ENCODE measurements at places on chromosomes 3 and 15.

DNA sequence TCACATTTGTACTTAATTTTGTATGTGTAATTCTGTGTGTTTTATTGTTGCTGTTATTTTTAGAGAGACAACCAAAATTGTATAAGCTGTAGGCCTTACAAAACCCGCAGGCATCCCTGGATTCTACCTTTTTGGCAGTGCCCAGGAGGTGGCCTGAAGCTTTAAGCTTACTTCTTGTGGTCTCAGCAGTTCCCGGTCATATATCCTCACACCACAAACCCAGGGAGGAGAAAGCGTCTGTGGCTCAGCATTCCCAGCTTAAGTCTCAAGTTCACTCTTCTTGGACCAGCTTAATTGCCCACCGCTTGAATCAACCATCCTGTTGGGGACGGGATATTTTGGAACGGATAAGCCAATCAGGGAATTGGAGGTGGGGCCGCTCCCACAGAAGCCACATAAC lies 36.7 kb downstream of the C2CD4A start:
- DNase-seq, result no peak

DNA sequence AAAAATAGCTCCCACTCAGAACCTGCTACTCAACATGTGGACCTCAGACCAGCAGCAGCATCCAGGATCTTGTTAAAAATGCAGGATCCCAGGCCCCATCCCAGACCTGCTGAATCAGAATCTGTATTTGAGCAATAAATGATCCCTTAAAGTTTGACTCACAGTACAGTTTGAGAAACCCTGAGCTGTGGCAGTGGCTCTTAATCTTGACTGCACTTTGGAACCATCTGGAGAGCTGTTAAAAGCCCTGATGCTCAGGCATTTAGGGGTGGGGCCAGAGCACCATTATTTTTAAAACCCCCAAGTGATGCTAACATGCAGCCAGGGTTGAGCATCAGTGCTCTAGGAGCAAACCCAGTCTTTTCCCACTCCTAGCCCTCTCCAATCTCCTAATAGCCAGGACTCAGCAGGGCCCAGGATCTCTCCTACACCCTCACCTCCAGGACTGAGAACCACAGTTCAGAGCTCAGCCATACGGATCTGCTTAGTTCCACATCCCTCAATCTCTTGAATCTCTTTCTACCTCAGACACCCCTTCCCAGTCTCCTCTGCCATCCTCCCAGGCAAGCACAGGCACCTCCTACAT lies 10.2 kb downstream of the RFTN1 start:
- no peak for DNase-seq

DNA sequence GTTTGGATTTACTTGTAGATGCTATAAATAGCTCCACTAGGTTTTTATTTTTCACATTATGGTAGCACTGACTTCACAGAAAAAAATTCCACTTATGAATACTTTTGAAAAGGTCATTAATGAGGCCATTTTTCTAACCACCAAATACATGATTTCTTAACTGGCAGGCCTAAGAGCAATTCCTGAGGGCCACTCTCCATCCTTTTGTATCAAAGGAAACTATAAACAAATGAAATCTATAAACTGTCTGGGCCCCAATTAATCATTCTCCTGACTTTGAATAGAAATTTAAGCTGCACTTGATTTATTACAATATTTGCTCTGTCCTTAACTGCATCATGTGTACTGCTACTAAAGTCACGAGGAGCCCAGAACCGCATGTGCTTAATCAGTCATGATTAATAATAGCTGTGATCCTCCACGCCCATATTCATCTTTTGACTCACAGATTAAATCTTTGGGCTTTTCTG lies 25.1 kb upstream of the MTMR10 start:
- no peak for DNase-seq

DNA sequence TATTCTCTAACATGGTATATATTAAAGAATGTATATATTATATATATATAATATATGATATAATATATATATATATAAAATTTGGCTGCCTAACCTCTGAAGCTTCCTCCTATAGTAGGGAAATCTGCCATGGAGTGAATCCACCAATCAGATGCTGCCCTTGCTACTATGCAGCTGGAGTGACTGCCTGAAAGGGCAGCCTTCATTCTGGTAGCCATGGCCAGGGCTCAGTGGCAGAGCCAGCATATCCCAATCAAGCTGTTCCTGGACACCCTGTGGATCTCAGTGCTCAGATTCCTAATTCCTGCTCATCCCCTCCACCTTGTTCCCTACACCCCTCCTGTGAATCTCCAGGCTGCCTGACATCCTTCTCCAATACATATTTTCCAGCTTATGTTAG lies 2.2 kb upstream of the SH3GL3 start:
- no peak for DNase-seq

GRCh38 chr3:24601066-24601939 lies 106.7 kb upstream of the THRB start:
- no peak for DNase-seq

GRCh38 chr15:72492733-72493132 lies 18.6 kb downstream of the ARIH1 start:
- DNase-seq, result no peak

DNA sequence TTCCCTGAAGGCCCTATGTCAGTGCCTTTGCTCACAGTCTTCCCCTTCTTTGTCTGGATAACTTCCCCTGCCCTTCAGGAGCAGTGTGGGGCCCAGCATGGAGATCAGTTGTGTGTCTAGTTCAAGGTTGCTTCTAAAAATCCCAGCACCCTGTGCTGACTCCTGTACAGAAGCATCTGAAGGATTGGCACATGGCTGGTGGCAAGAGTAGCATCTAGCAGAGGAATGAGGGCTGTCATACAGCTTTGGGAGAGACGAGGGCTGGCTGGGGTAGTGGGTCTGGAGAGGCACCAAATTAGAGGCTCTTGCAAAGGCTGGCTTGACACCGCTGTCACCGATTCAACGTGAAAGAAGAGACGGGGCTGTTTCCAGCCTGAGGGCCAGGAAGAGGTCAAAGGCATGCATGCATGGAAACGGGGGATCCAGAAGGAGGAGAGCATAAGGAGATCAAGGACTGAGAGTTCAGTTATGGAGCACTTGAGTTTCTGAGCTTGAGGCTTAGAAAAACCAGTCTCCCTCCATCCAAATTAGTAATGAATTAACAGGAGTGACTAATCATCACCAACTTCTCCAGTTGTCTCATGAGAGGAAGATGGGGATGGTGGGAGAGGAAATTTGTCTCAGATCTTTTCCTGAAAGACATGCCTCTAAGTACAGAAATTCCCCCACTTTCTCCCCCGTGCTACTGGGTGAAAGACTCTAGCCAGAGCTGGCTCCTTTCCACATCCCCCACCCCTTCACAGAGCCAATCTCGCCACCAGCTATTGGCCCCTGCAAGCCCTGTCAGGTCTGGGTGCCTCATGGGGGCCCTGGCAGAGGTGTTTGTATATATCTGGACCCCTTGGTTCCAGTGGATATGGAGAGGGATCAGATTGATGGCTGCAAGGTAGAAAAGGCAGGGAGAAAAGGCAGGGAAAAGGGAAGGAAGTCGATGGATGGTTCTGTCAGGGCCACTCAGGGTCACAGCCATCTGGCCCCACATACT lies 45.9 kb downstream of the SLCO2A1 start:
- DNase-seq, result no peak

- no peak for DNase-seq
Measured at GRCh38 chr3:192831111-192831644, 86.5 kb downstream of the MB21D2 start.

GRCh38 chr15:39998511-39999077 lies 40.4 kb downstream of the SRP14 start:
- DNase-seq, result no peak

DNA sequence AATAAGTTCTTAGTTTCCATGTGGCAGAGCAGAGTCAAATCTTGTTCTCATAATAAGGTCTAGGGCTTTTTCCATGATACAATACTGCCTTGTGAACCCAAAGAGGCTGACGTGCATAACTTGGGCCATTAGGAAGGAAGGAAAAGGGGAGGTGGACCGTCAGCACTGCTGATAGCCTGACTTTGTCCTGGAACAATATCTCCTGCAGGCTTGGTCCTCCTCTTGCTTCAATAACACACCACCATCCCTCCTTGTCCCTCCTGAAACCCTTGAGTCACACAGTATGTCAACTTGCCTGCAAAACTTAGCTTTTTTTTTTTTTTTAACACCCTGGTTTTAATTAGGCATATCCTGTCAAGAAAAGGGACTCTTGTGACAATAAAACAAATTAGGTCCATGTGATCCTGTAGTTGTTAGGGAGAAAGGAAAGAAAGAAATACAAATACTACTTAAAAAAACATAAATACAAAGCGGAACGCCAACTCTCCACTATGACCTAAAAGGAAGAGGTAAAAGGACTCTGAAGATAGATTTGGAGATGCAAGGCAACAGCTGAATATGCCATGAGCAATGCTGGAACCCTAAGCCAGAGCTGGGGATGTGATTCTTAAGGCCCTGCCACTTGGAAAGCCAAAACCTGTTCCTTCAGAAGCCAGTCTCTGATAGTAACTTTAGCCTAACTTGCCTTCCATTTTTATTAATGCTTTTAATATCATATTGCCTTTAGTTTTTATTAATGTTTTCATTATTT lies 67.0 kb downstream of the WWTR1 start:
- DNase-seq, result no peak
